ENCODE measurements at places on chromosomes 11 and 22.
A peak's percentile ranks its signal among the peaks of the same experiment; 100 is the strongest.

- no peak for DNase-seq
Measured at GRCh38 chr11:62505440-62506091, 41.0 kb downstream of the AHNAK start.

GRCh38 chr22:45072322-45072903, 62.6 kb upstream of the PHF21B start:
- no peak for DNase-seq

- no peak for DNase-seq
Measured at GRCh38 chr11:71221821-71222220, 30.6 kb downstream of the SHANK2 start.

- no peak for DNase-seq
Measured at GRCh38 chr11:30485756-30486155, 100.4 kb downstream of the MPPED2 start.

GRCh38 chr11:112541140-112542046, 280.7 kb upstream of the PLET1 start:
- no peak for DNase-seq

GRCh38 chr11:120912504-120912903, 111.4 kb upstream of the TBCEL start:
- no peak for DNase-seq

GRCh38 chr11:47177846-47178245, 1.2 kb upstream of the ARFGAP2 start:
- DNase-seq: no peak

GRCh38 chr11:109788948-109789490, 304.2 kb upstream of the ZC3H12C start:
- DNase-seq: no peak

GRCh38 chr11:390175-390574, 3.8 kb upstream of the PKP3 start:
- DNase-seq: no peak

DNA sequence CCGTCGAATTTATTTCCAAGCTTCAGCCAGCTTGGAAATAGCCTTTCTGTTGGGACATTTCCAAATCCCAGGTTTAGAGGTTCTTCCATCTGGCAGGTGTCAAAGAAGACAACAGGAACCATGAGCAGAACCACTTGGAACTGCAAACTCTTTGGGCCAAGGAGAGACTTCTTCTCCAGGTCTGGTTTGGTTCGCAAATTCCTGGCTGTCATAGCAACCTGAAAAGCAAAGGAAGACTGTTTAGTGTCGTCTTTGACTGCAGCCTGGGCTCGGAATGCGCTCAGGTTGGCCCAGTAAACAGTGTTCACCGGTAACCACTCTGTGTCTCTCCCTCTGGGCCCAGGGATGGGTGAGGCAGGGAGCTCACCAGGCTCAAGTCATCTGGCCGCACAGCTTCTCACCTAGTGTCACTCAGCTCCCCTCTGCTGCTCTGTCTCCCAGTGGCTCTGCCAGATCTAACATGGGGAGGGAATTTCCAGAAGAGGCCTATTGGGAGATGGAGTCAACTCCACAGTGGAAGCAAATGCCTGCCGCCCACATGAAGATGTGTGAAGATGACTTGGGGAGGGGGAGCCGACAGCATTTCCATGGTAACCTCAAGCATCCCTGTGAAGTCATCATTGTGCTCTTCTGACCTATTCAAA, 11.9 kb upstream of the CLMP start:
- no peak for DNase-seq

DNA sequence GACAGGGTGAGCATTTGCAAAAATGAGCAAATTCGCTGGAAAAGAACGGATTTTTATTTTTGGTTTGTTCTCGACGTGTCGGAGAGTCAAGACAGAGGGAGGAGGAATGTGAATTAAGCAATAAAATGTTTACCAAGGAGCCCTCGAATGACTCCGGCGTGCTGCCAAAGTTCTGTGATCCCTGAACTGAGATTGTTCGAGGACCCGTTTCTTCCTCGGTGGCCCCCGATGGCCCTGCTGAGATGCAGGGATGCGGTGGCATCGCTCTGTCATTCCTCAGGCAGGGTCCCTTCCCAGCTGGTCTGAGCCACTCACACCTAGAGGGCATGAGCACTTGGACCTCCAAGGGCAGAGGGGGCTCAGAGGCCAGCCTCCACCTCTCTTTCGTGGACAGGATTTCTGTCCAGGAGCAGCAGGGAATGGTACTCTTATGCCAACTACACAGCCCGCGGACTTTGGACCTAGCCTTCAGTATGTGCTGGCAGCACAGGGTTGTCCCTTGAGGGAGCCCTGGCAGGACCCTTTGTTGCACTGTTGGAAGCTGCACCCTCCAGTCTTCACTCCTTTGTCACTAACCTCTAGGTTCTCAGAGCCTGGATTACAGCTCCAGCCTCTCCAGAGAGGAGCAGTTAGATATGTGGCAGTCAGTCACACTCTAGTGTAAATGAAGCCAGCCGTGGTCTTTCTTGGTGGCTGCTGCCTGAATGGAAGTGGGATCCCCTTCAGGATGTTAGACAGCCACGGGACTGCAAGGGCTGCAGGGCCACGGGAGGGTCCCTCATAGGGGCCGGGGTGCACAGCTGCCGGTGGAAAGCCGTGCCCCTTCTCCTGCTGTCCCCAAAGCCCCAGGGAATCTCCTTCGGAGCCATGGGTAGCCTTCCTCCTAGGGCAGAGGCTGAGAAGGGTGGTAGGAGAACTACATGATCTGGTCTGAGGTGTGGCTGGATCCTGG, 109.4 kb upstream of the ANO1 start:
- DNase-seq: no peak

DNA sequence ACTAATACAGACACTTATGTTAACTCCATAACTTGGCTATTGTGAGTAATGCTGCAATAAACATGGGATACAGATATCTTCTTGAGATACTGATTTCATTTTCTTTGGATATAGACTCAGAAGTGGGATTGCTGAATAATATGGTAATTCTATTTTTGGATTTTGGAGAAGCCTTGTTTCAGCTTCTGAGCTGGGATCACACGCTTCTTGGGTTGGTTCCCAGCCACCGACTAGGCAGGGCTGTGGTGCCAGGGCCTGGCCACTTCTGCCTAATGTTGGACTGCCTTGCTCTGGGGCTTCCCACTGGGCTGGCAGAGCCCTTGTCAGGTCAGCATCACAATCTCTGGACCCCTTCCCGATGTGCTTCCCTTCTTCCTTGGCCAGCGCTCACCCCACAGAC, 14.0 kb upstream of the MCHR1 start:
- no peak for DNase-seq

DNA sequence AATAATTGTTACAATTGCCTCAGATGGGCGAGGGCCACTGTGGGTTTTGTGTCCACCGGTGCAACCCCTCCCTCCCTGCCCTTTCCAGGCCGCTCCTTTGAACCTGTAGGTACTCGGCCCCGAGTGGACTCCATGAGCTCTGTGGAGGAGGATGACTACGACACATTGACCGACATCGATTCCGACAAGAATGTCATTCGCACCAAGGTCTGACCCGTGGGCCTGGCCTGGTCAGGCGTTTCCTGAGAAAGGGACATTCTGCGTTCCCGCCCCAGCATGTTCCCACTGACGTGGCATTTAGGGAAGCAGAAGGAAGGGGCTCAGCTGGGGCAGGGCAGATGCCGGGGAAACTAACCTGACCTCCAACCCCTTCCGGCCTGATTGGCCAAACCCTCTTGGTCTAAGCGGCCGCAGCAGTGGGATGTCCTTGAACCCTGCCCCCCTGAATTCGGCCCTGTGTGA, 10.1 kb downstream of the SIDT2 start:
- DNase-seq: no peak

GRCh38 chr11:95699631-95700470, 89.7 kb downstream of the FAM76B start:
- DNase-seq: no peak

DNA sequence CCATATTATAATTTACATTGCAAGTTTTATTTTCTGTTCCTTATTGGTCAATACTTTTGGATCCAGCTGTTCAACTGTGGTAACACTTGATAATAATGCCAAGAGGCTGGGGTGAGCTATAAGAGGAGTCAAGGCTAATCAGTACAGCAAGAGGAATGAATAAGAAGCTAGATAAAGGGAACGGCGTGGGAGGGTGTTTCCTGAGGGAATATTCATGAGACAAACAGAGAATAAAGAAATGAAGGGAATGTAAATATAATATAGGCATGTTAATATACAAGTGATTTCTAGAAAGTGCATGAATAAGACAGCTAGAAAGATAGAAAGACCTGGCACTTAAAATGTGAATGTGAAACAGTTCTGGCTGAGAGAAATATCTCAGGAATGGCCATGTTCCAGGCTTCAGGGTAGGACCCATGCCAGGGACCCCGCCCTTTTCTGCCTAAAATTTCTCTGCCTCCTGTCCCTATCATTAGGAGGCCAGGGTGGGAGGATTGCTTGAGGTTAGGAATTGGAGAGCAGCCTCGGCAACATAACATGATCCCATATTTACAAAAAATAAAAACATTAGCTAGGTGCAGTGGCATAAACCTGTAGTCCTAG, 3.9 kb downstream of the OR51B4 start:
- DNase-seq: no peak

DNA sequence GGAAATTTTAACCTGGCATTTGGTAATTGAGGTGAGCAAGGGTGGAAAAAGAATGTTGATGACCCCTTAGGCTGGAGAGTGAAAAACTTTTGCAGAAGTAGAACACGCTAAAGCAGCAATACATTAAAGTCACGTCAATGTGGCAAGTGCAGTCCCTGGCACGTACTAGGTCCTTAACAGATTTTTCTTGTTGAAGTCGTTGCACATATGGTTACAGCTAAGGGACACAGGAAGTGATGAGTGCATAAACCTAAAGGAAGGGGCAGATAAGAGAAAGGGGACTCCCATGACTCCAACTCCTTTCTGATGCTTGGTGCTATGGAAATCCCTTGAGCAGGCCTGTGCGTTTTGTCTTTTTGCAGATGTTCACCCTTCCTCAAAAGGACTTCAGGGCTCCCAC, 1.2 kb downstream of the ACCS start:
- peak; percentile 39 for DNase-seq

DNA sequence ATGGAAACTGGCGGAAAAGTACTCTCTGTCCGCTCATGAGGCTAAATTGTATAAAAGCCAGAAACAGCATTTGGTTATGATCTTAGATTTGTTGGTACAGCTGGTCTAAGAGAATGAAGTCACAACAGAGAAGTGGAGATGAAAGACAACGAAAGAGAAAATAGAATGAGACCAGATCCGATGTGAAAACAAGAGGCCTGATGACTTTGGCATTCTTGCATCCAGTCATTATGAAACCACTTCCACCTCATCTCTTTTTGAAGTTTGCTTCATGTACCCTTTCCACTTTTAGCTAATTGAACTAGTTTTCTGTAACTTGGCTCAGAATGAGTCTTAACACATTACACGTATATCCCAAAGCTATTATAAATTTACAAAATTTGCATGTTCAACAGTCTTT, 1431.7 kb downstream of the LRRC4C start:
- no peak for DNase-seq

DNA sequence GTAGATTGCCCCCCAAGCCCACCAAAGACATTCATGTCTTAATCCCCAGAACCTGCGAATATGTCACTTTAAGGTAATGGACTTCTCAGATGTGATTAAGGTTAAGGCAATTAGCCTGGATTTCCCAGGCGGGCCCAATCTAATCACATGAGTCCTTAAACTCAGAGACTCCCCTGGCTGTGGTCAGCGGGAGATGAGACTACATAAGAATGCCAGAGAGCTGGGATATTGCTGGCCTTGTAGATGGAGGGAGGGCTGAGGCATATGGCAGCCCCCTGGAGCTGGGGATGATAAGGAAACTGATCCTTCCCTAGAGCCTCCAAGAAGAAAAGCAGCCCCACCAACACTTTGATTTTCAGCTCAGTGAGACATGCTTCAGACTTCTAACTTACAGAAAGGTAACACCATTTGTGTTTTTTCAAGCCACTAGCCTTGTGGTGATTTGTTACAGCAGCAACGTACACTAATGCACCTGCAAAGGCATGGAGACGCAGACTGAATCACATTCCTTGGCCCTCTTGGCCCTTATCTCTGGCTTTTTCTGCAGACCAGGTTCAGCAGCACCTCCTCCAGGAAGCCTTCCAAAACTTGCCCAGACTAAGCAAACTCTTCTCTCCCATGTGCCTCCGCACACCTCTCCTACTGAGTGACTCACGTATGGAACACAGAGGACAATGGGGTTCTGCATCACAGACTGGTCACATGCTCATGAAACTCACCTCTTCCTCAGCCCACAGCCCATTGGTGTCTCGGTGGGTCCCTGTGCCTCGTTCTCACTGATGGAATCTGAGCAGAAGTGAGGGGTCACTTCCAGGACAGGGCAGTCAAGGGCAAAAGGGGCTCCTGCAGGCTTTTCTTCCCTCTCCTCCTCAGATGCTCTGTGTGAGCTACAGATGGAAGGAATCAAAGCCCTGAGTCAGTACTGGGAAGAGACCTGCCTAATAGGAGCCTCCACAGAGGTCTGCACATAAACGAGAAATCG, 86.3 kb upstream of the HMGXB4 start:
- no peak for DNase-seq

- DNase-seq: no peak
Measured at GRCh38 chr11:86255896-86256295, 11.3 kb downstream of the EED start.

DNA sequence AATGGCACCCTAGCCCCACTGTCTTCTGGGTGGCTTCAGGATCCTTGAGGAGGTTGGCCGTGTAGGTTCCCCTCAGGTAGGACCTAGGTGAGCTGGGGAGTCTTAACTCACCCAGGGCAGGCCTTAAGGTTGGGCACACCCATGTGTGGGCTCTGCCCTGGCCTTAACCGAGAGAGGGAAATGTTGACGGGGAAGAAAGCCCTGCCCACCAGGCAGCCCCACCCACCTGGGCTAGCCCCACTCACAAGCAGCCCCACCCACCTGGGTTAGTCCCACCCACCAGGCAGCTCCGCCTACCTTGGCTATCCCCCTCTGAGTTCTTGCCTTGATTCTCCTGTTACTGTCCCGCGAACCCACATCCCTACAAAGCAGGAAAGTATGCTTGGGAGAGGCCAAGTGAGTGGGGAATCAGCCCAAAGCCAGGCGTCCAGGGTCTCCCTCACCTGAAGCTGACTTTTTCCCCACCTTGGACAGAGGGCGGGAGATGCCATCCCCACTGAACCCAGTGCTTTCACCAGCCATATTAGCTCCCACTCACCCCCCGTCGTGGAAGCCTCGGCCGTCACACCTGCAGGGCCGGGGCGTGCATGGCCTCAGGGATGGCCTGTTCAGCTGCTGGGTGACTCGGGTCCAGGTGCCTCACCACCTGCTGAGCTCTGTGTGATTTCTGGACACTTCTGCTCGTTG, at the start of gene MYEOV:
Gene MYEOV, plus strand, starts transcription at position 337 of the 687 bp plus-strand sequence. CDS start 1,200 bp downstream, outside the sequence.
- peak; percentile 79 for DNase-seq

DNA sequence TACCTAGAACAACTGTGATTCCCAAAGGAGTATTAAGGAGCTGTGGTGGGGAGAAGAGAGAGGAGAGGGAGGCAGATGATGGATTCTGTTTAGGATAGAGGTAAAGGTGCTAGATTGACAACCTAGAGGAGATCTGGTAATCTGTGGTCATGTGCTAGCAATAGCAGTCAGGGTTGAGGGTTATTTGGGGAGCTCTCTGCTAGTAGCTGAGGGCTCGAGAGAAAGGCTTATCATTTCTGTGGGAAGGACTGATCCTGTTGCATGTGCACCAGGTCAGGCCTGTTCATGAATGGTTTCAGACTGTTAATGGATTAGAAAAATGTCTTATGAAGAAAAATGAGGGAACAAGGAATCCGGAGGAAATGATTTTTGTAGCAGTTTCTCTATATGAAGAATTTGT, 63.2 kb downstream of the MTMR3 start:
- no peak for DNase-seq
